ENCODE measurements at places on chromosomes 1 and 21.

DNA sequence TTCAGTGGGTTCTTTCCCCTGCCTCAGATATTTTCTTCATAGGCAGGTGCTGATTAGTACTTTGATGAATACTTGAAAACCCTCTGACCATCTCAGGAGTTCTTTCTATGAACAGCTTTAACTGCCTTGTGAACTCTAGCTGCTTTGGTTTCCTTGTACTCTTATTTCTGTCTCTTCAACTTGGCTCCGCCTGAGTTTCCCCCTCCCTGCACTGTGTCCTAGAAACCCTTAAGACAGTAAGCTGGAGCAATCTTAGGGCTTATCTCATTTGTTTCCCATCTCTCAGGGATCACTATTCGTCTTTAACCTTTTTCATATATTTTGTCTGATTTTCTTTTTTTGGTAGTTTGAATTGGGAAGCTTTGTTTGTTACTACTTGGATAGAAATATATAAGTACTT, 99.1 kb downstream of the PKN2 start:
- DNase-seq, result no peak

GRCh38 chr1:225467193-225468020, 39.6 kb upstream of the LBR start:
- peak; percentile 72 for DNase-seq

DNA sequence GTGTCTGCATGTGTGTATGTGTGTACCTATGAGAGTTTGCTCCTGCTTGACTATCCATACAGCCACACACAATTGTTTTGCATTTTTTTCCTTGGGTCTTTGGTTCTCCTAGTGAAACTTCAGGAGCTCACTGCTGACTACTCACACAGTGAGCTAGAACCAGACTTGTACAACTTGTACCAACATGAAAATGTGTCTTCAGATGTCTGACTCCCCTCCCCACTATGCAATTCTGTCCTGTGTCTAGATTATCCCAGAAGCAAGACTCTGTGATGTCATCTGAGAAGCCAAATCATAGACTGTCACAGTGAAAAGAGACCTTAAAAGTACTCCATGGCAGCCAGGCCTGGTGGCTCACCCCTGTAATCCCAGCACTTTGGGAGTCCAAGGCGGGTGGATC, 49.7 kb downstream of the ELAVL4 start:
- DNase-seq, result no peak

DNA sequence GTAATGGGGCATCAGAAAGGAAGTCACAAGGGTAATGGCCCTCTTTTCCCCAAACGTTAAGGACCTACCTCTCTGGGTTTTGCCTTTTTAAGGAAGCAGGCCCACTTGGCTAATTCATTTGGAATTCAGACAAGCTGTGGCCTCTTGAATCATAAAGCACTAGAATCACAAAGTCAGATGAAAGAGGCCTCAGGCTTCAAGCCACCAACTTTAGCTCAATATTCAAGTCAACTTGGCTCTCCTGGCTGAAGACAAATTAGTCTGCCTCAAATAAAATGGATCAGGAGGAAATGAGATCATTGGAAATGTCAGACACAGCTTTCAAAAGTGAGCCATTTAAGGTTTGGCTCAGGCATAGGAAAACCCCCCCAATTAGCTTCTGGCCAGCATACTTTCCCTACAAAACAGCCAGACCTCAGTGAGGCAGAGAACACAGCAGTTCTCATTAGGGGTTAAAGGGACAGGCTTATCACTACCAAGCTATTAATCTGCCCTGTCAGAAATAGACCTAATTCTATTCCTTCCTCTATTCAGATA, 34.3 kb downstream of the SLC35D1 start:
- DNase-seq, result no peak

DNA sequence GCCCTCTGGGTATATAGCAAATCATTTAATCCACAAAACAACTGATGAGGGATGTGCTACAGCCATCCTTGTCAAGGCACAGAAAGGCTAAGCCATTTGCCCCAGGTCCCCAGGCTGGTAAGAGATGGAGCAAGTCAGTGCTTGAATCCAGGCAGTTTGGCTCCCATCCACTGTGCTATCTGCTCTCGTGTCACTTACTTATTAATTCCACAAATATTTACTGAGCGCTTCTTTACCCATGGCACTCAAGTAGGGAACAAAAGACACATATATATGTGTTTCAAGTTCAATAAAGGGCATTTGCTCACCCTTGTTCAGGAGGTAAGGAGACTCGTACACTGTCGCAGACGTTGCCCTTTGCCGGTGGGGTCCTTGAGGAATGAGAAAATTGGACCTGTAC, 38.6 kb upstream of the MPZL1 start:
- no peak for DNase-seq

DNA sequence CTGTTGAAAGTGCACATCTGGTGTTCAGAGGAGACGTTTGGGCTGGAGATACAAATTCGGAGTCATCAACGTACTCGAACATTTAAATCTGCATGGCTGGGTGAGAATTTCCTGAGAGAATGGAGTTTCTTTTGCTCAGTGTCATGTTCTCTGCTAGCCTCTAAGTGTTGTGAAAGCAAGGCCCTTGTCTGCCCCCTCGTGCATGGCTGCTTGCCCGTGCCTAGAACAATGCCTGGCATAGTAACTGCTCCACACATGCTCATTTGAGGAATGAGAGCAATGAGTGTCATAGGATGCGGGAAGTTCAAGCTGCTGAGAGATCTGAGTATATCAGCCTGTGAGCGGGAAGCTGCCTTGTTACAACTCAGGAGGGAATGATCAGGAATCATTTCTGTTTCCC, 171.1 kb upstream of the CSF3R start:
- no peak for DNase-seq

DNA sequence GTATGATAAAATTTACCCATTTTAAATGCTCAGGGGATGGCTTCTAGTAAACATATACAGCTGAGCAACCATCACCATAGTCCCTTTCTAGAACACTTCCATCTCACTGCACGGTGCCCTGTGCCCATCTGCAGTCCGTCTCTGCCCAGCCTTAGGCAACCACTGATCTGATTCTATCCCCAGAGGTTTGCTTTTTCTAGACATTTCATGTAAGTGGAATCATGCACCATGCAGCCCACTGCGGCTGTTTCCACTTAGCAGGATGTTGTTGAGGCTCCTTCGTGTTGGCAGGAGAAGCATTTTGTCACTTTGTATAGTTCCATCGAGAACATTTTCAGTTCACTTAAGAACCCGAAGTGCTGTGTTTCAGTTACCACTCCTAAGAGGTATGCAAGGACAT, 27.8 kb upstream of the VAMP3 start:
- no peak for DNase-seq

GRCh38 chr1:116569776-116570357, 959 bp downstream of the CD58 start:
- no peak for DNase-seq

DNA sequence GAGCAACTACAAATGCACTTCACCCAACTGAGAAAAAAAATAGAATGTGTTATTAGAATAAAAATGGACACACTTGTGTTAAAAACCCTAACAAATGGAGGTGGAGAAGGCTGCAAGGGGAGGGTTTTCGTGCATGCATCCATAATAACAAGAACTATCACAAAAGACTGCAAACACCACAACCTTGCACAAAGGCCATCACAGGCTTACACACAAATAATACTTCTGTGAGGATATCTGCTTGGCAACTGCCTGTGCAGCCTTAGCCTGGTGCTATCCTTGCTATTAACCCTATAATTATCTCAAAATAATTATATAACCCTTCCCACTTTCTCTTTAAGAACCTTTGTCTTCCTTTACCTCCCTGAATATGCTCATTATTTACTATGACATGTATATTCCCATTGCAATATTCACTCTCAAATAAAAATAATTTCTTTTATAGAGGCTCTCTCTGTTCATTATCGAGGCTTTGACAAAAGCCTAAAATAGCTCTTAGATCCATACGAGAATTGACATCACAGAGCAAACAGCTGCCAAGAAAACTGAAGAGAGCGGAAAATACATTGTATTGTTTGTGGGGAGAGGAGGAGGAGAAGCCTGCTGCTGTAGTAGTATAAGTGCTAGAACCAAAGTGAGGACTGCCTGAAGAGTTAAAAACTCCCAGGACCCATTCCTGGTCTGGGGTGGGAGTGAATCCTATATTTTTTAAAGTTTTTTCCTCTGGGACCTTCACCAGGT, 1768.7 kb downstream of the BRINP3 start:
- no peak for DNase-seq

DNA sequence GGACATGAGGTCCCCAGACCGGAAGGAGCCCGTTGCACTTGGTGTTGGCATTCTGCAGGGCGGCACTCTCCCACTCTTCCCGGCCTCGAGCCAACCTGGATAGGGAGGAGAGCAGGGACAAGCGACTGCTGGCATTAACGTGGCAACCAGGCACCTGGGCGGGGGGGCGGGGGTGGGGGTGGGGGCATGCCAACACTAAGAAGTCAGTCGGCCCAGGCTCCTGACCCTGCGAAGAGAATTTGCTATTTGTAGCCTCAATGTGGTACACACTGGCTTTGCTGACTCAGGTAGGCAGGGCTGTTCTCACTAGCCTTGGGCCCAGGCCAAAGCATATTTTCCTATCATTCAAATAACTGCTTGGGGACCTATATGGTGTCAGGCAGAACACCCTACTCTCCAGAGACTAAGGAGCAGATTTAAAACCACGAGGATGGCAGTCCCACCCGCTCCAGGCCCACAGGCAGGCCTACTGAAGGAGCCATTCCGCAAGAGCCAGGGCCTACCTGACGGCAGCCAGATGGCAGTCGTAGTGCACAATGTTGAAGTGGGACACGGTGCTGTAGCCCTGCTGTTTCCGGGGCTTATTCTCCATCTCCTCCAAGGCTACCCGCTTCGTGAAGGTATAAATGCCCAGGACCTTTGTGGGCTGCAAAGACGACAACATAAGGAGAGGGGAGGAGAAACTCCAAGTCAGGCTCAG, 123.7 kb downstream of the UBR4 start:
- DNase-seq, result no peak

GRCh38 chr1:225378880-225379279, 49.0 kb downstream of the LBR start:
- no peak for DNase-seq

GRCh38 chr21:29240136-29240535, 58.6 kb upstream of the BACH1 start:
- no peak for DNase-seq

GRCh38 chr1:239944666-239945065, 147.0 kb upstream of the FMN2 start:
- peak; percentile 70 for DNase-seq

GRCh38 chr21:44897326-44898010, 23.2 kb downstream of the ITGB2 start:
- DNase-seq, result peak; percentile 51

GRCh38 chr1:236143104-236143948, 987 bp downstream of the GPR137B start:
- no peak for DNase-seq

- DNase-seq, result no peak
These were observed 58.0 kb downstream of the MDM4 start for GRCh38 chr1:204574016-204574864.

- no peak for DNase-seq
These were observed 106.7 kb upstream of the SLC5A9 start for GRCh38 chr1:48115835-48116234.

GRCh38 chr1:235650341-235651169, 971 bp upstream of the GNG4 start:
- no peak for DNase-seq

- DNase-seq, result no peak
These were observed 13.1 kb downstream of the OPTC start for GRCh38 chr1:203506858-203507626.

DNA sequence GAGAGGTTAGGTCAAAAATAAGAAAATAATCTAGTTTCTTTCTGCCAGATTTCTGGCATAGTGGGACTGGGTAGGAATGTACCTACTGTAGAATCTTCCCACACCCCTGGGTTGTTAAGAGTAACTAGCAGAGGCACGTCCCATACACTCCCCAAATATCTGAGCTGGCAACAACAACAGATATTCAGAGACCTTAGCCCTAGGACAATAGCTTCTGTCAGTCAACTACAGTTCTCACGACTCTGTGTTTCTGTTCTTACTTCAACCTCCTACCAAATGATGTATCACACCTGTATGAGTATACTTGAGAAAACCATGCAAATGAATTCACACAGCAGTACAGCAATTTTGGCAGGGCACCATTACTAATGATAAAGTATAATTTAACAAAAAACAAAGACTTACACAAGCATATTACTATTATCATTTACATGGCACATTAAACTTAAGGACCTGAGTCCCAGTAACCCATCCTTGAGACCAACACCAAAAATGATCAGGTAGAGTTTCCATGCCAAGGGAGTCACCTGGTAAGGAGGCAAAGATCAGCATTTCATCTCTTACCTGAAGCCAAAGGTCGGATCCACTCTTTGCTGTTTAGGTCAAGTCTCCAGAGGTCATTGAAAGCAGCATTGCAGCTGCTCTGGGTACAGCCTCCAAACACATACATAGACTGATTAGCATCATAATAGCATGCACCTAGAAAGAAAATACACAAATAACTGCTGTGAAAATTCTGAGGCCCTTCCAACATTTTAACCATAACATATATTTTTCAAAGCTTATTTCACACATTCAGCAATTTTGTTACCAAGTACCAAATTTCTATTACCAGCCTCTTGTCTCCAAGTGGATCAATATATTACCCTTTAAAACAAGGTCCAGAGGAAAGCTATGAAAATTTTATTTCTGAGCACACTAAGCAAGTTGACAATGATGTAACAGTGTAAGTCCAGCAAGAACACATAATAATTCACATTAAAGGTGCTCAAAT, 57.5 kb upstream of the CPLANE2 start:
- no peak for DNase-seq

DNA sequence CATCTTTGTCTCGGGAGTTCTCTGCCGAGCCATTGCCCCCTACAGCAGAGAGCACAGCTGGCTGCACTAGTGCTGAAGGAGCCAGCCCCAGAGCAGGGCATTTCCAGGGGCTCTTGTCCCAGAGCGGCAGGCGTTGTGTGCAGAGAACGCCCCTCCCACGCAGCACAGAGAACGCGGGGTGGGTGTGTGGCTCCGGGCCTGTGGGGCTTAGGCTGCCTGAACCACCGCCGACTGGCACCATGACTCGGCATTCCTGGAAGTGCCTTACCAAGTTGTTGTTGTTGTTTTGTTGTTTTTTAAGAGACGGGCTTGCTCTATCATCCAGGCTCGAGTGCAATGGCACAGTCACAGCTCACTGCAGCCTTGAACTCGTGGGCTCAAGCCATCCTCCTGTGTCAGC, 15.8 kb upstream of the DIP2A start:
- peak; percentile 18 for DNase-seq

DNA sequence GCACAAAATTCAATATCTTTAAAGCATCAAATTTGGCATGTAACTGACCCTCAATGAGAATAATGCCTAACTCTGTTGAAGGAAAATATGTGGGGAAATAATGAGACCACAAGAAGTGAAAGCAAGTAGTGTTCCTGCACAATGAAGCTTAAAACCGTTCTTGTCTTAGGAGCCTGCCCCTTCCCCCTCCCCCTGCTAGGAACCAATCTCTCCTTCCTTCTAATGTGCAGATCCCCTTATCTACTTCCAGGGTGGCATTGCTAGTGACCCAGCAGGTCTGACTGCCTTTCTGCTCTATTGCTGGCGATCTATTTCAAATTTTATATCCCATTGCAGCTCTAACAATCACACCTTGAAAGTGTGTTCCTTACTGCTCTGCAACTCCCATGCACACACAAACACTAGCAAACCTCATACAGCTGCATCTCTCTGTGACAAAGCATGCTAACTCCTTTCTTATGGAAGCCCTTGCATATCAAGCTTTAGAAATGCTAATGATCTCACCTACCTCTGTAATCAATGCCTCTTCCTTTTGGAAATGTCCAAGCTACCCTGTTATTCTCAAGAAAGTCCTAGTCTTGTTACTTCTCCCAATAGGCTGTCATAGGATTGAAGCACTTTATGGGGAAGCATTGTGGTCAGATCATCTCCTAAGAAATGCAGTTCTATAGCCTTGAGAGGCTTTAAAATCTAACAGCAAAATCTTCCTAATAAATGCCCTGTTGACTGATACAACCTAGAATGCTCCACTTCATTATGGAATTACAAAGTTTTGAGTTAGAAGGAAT, 26.5 kb downstream of the BCL9 start:
- peak; percentile 51 for DNase-seq
